ENCODE measurements at places on chromosomes 6 and 20. TPM values are rescaled to one million over a fixed set of nuclear protein-coding genes. Genes with fewer than 3 reads are reported as not detected.

ADRM1 gene
- 86.6 TPM for total RNA-seq

CGAS gene
- total RNA-seq, result 6.0 TPM

ZNF334 gene
- total RNA-seq, result 1.9 TPM

CYP24A1 gene
- not detected for total RNA-seq

Data from hair follicle dermal papilla cell (primary cell).